ENCODE measurements at places on chromosomes 2 and 18.

GRCh38 chr2:118032169-118033013 is 18.5 kb upstream of the CCDC93 start:
- peak; percentile 35 for DNase-seq

DNA sequence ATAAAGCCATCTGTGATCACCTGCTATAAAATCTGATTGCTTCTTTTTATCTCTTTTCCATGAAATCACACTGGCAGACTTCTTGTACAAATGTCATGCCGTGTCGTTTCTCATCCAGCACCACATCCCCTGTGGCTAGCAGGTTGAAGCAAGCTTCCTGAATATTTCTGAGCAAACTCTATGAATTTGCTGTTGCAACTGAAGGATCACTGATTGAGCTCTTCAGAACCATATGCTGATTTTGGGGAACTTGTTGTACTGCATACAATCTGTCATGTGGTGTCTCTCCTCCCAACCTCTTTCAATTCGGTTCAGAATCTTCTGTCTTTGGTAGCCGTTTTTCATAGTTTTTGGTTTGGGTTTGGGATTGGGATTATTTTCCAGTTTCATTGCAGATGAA is 57.7 kb upstream of the RBMS1 start:
- DNase-seq: no peak

- no peak for DNase-seq
Measured at GRCh38 chr18:79626905-79627749, 52.5 kb upstream of the CTDP1 start.

GRCh38 chr2:158211502-158211901 is 109.8 kb downstream of the UPP2 start:
- DNase-seq: no peak

GRCh38 chr18:50158866-50159653 is 35.9 kb downstream of the MYO5B start:
- DNase-seq: no peak

- no peak for DNase-seq
Measured at GRCh38 chr2:28678175-28678855, 73.3 kb upstream of the PPP1CB start.

DNA sequence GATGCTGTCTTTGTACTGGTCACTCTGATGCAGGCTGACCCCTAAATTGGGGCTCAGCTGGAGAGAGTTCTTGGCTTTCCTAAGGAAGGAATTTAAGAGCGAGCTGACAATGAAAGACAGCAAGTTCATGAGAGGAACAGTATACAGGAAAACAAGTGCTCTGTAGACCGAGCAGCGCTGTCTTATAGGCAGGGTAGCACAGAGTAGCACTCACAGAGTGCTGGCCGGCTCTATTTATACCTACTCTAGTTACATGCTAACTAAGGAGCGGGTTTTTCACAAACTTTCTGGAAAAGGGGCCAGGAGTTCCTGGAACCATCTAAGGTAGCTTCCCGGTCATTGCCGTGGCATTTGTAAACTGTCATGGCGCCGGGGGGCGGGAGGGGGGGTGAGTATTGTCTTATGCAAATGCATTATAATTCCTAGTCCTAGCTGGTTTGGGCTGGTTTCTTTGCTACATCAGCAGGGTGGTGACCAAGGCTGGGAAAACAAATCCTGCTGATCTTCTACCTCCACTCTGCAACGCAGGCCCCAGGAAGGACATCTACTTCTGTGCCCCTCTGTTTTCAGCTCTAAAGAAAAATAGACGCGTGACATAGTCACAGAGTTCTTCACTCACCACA is 31.6 kb upstream of the MAP3K20 start:
- no peak for DNase-seq

- peak; percentile 92 for DNase-seq
Measured at GRCh38 chr2:219571311-219572236, at the start of gene OBSL1. Gene OBSL1 (minus strand): TSS chr2:219571539. CDS start chr2:219571232, 307 bp downstream.

GRCh38 chr2:30439296-30439695 is 7.8 kb upstream of the LCLAT1 start:
- DNase-seq: no peak

- DNase-seq: peak; percentile 24
Measured at GRCh38 chr18:72867746-72868584, at the start of gene NETO1. Gene NETO1 (minus strand): TSS chr18:72867987. CDS start chr18:72867291, 696 bp downstream.

DNA sequence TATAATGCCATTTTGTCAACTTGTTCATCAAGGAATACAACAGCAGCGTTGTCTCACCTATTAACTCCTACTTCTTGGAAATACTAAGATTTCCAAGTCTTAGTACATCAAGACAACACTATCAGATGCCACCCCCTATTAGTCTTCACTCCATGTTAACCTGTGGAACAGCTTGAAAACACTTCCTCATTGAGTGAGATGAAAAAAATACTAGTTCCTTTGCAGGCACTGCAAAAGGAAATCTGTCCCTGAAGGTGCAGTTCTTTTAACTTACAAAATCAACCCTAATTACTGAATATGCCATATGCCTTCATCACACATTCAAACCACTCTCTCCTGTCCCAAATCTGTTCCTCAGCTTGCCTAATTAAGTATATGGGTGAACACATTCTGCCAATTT is 4.0 kb downstream of the CWC22 start:
- DNase-seq: no peak

- no peak for DNase-seq
Measured at GRCh38 chr2:109087055-109087663, 41.8 kb upstream of the SH3RF3 start.

DNA sequence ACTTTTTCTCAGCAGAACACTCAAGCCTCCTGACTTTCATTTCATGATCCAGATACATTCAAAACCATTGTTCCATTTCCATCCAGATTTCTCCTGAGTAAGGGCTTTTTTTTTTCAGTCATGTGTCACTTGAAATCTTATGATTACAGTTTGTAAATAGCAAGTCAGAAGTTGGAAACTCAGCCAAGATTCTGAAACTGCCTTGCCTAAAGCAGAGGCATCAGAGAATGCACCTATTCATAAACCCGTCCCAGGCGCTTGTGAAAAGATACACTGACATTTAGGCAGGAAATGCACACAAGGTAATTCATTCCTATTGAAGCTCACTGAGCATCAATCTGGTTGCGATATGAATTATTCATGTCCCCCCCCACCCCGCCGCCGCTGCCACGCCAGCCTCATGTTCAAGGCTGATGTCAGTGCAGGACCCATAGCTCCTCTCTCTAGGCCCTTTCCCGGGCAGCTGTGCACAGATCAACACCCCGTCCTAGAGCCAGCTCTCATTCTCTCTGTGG is 30.4 kb upstream of the MGAT4A start:
- no peak for DNase-seq

- DNase-seq: peak; percentile 79
Measured at GRCh38 chr18:45879681-45880655, 54.5 kb downstream of the SIGLEC15 start.

- DNase-seq: no peak
Measured at GRCh38 chr2:112093216-112093615, 38.1 kb downstream of the TMEM87B start.

- DNase-seq: no peak
Measured at GRCh38 chr2:198525211-198525969, 721.0 kb downstream of the PLCL1 start.
